B cell (primary cell): ENCODE measurements at places on chromosomes 3 and 15. TPM values are rescaled to one million over a fixed set of nuclear protein-coding genes. Genes with fewer than 3 reads are reported as not detected.

C15orf39 gene
- 72.1 and 72.7 TPM in 2 replicates for total RNA-seq

TARS3 gene
- 27.0 and 32.3 TPM in 2 replicates for total RNA-seq

CA12 gene
- total RNA-seq, result not detected in 2 replicates

TERB2 gene
- not detected in 2 replicates for total RNA-seq

- DNase-seq, result no peak
These were observed 589 bp upstream of the MAPKBP1 start for GRCh38 chr15:41773729-41774061.

DNA sequence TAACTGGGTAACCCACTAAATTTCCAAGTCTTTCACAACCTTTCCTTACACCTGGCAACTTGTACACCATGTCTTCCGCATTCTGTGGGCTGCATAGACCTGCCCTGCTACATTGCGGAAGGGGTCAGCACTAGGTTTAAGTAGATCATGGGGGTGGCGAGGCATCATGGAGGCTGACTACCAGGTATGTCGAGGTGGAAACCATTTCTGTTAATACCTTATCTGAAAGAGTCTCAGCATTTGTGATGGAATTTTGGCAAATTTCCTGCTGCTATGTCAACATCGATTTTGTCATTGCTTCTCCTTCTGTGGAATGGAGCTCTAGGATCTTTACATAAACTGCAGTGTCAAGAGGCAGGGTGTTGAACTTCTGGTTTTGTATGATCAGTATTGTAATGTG, 187.2 kb downstream of the GHSR start:
- DNase-seq, result no peak

DNA sequence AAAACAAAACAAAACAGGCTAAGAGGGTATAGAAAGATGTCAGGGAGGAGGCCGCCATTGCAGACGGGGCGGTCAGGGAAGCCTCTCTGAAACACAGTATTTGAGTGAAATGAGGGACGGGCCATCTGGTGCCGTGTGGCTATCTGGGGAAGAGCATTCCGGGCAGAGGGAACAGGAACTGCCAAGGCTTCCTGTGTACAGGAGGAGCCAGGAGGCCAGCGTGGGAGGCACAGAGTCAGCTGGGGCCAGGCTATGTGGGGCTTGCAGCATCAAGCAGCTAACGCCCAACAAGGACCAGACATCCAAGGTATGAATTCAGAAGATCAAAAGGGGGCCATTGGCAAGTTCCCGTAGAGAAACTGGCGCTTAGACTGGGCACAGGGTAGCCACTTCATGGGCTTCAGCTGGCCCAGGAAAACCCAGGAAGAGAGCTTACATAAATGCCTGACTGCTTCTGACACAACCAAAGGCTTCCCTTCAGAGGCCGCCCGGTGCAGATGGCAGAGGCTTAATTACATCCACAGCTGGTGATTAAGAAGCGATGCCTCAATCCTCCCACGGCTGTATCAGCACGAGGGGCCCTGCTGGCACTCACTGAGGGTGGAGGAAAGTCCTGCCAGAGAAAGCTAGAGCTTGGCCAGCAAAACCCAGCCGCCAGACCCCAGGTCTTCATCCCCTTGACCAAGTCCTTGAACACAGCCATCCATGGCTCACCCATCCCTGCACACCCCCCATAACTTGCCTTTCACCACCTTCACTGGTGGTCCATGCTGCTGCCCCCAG, 144.9 kb downstream of the MEGF11 start:
- DNase-seq, result no peak

- no peak for DNase-seq
These were observed 182.6 kb downstream of the TP63 start for GRCh38 chr3:189813647-189814240.
